Smooth muscle cell of the pulmonary artery (primary cell): ENCODE measurements at places on chromosomes 5 and 9. TPM values are rescaled to one million over a fixed set of nuclear protein-coding genes. Genes with fewer than 3 reads are reported as not detected.

The LRRC19 gene
- not detected in 2 replicates for total RNA-seq

The BAAT gene
- 0.07 TPM in 1 of 2 replicates, not detected in the other for total RNA-seq

The LRRC26 gene
- total RNA-seq = not detected in 2 replicates

The GRIA1 gene
- 0.23 and 2.4 TPM in 2 replicates for total RNA-seq

The FBP2 gene
- total RNA-seq = not detected in 2 replicates

The SPATA31C1 gene
- not detected in 2 replicates for total RNA-seq

The KCNIP1 gene
- total RNA-seq = not detected in 2 replicates

The CARD9 gene
- total RNA-seq = 0.85 and 3.1 TPM in 2 replicates

The CARTPT gene
- total RNA-seq = not detected in 2 replicates

The HACD4 gene
- total RNA-seq = 2.0 and 5.0 TPM in 2 replicates
